Glomerular endothelial cell (primary cell): ENCODE measurements at places on chromosomes 13 and 19. TPM values are rescaled to one million over a fixed set of nuclear protein-coding genes. Genes with fewer than 3 reads are reported as not detected.

GPC5 gene
- 1.2 and 4.0 TPM in 2 replicates for total RNA-seq

PSG11 gene
- total RNA-seq: not detected in 2 replicates

FFAR3 gene
- not detected in 2 replicates for total RNA-seq

SPRED3 gene
- 8.5 and 9.4 TPM in 2 replicates for total RNA-seq

FOXA3 gene
- total RNA-seq: not detected in 2 replicates

CPAMD8 gene
- 3.4 and 4.4 TPM in 2 replicates for total RNA-seq

OXGR1 gene
- total RNA-seq: not detected in 2 replicates

EFNA2 gene
- total RNA-seq: 2.6 and 4.8 TPM in 2 replicates

ACER1 gene
- total RNA-seq: not detected in 2 replicates

ZNF556 gene
- total RNA-seq: not detected in 2 replicates

ZNF540 gene
- total RNA-seq: 0.18 and 0.34 TPM in 2 replicates

MCEMP1 gene
- not detected in 2 replicates for total RNA-seq

S1PR4 gene
- total RNA-seq: 2.1 TPM in 1 of 2 replicates, not detected in the other

BCL3 gene
- total RNA-seq: 28.3 and 30.0 TPM in 2 replicates

EFNB2 gene
- total RNA-seq: 62.0 and 164 TPM in 2 replicates

STOML3 gene
- total RNA-seq: not detected in 2 replicates

REX1BD gene
- 141 and 212 TPM in 2 replicates for total RNA-seq

KLHL1 gene
- total RNA-seq: 0.34 TPM in 1 of 2 replicates, not detected in the other

KCNC3 gene
- 0.64 TPM in 1 of 2 replicates, not detected in the other for total RNA-seq

TLE6 gene
- 0.58 and 0.88 TPM in 2 replicates for total RNA-seq

ZNF780B gene
- total RNA-seq: 7.7 and 11.3 TPM in 2 replicates

KRTDAP gene
- not detected in 2 replicates for total RNA-seq

SAFB gene
- total RNA-seq: 33.4 and 77.9 TPM in 2 replicates

C19orf85 gene
- not detected in 2 replicates for total RNA-seq

CCDC169 gene
- total RNA-seq: 1.6 TPM in 2 replicates

SYT3 gene
- 0.53 and 0.82 TPM in 2 replicates for total RNA-seq

CEBPG gene
- total RNA-seq: 17.1 and 22.5 TPM in 2 replicates

SSC5D gene
- 2.4 and 2.9 TPM in 2 replicates for total RNA-seq

PRR20E gene
- total RNA-seq: not detected in 2 replicates

KLK2 gene
- not detected in 2 replicates for total RNA-seq

LILRB5 gene
- total RNA-seq: not detected in 2 replicates

MAB21L1 gene
- not detected in 2 replicates for total RNA-seq

ZNF43 gene
- total RNA-seq: 10.3 and 13.2 TPM in 2 replicates

ZNF724 gene
- 2.5 and 4.9 TPM in 2 replicates for total RNA-seq

APC2 gene
- 0.05 and 0.47 TPM in 2 replicates for total RNA-seq

TMC4 gene
- not detected in 2 replicates for total RNA-seq

WDR62 gene
- total RNA-seq: 2.3 and 4.8 TPM in 2 replicates

LYL1 gene
- 92.6 and 105 TPM in 2 replicates for total RNA-seq

KLHL26 gene
- total RNA-seq: 4.3 and 4.4 TPM in 2 replicates

LRP3 gene
- 30.0 and 36.5 TPM in 2 replicates for total RNA-seq

TJP3 gene
- not detected in 2 replicates for total RNA-seq

LPAR6 gene
- total RNA-seq: 10.2 and 18.7 TPM in 2 replicates

WDR18 gene
- total RNA-seq: 56.8 and 78.7 TPM in 2 replicates

ALKBH6 gene
- total RNA-seq: 22.5 and 35.5 TPM in 2 replicates

ZNF575 gene
- not detected in 2 replicates for total RNA-seq

SHANK1 gene
- total RNA-seq: 1.2 and 2.0 TPM in 2 replicates

ATXN8OS gene
- total RNA-seq: not detected in 2 replicates

TEX29 gene
- total RNA-seq: not detected in 2 replicates

SBSN gene
- total RNA-seq: not detected in 2 replicates

C5AR2 gene
- total RNA-seq: under 0.01 TPM in 2 replicates

ANGPTL4 gene
- total RNA-seq: 124 and 137 TPM in 2 replicates

ALKBH7 gene
- 50.4 and 51.5 TPM in 2 replicates for total RNA-seq

FLT3LG gene
- 3.1 and 4.4 TPM in 2 replicates for total RNA-seq

MBD3L2 gene
- total RNA-seq: not detected in 2 replicates

ZNF699 gene
- 2.0 and 9.7 TPM in 2 replicates for total RNA-seq

ADAT3 gene
- total RNA-seq: 4.8 and 8.2 TPM in 2 replicates
